Activated CD8-positive, alpha-beta memory T cell treated with anti-CD3 and anti-CD28 coated beads for 4 hours (primary cell): ENCODE measurements at places on chromosomes 1 and 21.

GRCh38 chr1:55428944-55429931, 214.1 kb upstream of the USP24 start:
- DNase-seq: no peak

DNA sequence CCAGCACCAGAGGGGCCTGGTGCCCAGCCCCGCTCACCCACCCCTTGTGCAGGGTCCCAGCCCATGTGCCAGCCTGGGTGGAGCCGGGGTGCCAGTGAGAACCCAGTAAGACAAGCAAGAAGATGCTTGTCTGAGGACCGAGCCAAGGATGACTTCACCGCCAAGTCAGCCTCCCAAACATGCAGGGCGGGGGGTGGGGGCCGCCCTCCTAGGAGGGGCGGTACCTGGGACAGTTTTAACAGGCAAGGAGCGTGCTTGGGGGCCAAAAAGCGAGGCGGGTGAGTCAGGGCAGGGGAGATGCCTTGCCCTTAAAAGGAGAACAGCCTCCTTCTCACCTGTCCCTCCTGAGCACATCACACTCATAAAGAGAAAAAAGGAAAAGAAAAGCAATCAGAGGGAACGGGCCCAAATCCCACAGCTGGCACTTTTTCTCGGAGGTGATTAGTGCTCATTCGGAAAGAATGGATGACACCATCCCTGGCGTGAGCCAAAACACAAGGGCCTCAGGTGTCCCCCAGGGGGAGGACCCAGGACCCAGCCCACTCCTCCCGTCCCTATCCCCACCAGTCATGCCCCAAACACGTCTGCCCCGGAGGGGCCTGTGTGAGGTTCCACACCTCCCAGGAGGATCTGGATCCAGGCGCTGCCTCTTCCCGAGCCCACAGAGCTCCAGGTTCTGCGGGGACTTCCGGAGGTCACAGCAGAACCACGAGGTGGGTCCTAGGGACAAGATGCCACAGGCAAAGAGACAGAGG, 77.6 kb upstream of the IFFO2 start:
- no peak for DNase-seq

DNA sequence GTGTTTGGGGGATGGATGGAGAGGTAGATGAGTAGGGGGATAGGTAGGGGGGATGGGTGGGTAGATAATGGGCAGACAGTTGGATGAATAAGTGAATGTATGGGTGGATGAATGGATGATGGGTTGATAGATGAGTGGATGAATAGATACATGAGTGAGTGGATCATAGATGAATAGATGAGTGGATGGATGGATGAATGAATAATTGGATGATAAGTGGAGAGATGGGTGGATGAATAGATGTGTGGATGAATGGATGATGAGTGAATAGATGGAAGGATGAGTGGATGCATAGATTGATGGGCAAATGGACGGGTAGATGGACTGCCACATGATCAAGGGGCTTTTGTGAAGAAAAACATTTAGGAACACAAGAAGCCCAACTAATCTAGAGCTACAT, 133.3 kb upstream of the F3 start:
- no peak for DNase-seq

GRCh38 chr1:174569240-174569639, 121.5 kb downstream of the GPR52 start:
- DNase-seq: no peak

DNA sequence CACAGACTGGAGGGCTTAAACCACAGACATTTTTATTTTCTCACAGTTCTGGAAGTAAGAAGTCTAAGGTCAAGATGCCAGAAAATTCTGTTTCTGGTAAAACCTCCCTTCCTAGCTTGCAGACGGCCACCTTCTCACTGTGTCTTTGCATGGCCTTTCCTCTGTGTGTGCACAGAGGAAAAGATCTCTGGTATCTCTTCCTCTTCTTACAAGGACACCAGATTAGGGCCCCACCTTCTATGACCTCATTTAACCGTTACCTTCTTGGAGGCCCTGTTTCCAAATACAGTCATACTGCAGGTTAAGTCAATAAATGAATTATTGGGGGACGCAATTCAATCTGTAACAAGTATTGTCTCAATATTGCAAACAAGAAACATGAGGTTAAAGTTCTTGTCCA, 63.0 kb upstream of the PRDX6 start:
- no peak for DNase-seq
